ENCODE measurements at places on chromosomes 16 and 17. TPM values are rescaled to one million over a fixed set of nuclear protein-coding genes. Genes with fewer than 3 reads are reported as not detected.

NUPR1 gene
- 0.09 TPM for total RNA-seq

DNA sequence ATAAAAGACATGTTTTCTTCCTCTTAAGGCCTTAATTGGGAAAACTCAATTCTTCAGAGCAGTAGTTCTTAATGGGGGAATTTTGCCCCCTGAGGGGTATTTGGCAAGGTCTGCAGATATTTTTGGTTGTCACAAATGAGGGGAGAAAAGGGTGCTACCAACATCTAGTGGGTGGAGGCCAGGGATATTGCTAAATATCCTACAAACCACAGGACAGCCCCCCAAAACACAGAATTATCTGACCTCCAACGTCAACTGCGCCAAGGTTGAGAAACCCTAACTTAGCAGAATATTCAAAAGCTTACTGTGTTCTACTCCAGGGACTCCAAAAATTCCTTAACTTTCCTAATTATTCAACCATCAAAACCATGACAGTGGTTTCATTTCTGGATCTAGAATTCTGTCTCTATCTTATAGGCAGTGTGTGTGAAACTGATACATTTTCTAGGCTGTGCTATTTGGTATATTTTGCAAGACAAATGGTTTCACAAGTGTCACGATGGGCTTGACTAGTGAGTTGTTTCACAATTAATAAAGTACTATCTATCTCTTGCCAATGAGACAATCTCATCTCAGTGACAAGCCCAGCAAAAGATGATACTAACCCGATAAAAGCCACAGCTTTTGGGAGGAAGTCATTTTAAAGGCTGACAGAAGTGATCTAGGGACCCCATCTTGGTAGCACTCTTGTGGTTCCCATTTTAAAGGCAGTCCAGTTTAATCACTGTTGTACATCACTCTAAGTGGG, 14.7 kb downstream of the TXNDC11 start:
- DNase-seq = no peak

- no peak for DNase-seq
Measured at GRCh38 chr17:10114931-10115535, 83.4 kb downstream of the GAS7 start.

- DNase-seq = no peak
Measured at GRCh38 chr16:85291302-85292148, 179.3 kb upstream of the CIBAR2 start.

- DNase-seq = no peak
Measured at GRCh38 chr17:76237859-76238313, 2.4 kb downstream of the RNF157 start.

DNA sequence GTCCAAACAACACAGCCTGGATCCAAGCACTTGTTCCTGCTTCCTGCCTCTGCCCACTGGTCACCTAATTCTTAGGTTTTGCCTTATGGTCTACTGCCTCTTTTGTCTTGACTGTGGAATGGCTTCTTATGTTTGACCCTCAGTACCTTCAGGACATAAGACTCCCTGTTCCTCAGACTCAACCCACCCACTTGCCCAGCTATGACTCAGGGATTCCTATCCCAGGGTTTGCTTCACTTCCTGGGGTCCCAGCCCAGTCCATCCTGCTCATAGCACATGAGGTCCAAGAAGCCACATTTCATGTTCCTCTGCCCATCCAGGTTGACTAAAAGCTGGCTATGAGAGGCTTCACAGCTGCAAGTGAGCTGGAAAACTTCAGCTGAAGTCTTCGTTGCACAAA, 320.9 kb upstream of the CDH5 start:
- no peak for DNase-seq

GRCh38 chr16:88817785-88818574, 6.3 kb upstream of the APRT start:
- DNase-seq = no peak

Measured in cerebellum (tissue), 4 donors.